Effector memory CD8-positive, alpha-beta T cell (primary cell): ENCODE measurements at places on chromosomes 6 and 20.
A peak's percentile ranks its signal among the peaks of the same experiment; 100 is the strongest.

DNA sequence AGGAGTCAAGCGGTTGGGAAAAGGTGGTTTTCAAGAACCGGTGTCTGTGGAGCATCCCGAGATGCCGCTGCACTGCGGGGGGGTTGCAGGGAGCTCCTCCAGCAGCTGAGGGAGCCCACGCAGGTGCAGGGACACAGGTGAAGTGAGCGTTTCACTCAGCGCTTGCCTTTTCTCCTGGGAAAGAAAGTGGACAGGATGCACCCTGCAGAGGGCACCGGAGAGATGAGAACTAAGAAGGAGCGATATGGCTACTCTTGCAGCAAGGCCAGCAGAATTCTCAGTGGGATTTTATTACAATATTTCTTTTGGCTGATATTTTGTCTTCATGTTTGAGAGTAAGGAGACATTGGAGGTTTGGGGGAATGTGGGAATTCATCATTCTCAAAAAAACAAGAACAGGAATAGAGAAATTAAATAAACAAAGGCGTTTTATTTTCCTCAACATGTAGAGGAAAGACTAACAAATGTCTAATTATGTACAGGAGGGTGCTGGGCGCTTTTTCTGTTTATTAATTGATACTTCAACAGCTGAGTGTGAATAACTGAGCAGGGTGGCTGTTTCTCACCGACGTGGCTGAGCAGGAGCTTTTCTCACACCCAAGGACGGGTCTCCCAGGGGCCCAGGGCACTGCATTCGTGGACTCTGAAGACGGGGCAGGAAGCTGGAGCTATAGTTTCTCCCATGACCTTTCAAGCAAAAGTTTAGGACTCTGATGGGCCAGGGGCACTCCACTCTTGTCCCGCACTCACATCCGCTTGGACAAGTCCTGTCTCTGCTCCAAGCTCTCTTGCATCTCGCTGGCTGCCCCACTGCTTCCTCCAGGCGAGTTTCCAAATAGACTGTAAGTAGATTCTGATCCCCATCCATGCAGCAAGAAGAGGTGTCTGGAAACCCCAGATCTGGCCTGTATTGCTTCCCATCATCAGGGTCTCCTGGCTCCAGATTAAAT lies 176.1 kb downstream of the SMOC2 start:
- DNase-seq = no peak

DNA sequence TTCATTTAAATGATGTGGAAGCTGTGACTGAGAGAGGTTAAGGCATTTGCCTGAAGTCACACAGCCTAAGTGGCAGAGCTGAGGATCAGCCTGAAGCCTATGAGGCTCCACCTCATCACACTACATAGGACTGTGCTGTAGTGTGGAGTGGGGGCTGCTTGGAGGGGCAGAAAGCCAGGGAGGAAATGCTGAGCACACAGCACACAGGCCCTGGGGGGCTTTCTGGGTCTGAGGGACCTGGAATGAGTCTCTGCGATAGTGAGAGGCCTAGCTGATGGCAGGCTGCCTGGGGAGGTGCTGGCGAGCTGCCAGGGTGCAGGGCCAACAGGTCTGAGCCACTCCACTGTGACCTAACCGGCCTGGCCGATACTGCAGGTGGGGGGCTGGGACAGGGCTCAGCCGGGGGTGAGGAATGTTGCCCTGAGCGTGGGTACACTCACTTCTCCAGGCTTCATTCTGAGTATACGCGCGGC lies 2.2 kb upstream of the ARHGAP40 start:
- DNase-seq = no peak

DNA sequence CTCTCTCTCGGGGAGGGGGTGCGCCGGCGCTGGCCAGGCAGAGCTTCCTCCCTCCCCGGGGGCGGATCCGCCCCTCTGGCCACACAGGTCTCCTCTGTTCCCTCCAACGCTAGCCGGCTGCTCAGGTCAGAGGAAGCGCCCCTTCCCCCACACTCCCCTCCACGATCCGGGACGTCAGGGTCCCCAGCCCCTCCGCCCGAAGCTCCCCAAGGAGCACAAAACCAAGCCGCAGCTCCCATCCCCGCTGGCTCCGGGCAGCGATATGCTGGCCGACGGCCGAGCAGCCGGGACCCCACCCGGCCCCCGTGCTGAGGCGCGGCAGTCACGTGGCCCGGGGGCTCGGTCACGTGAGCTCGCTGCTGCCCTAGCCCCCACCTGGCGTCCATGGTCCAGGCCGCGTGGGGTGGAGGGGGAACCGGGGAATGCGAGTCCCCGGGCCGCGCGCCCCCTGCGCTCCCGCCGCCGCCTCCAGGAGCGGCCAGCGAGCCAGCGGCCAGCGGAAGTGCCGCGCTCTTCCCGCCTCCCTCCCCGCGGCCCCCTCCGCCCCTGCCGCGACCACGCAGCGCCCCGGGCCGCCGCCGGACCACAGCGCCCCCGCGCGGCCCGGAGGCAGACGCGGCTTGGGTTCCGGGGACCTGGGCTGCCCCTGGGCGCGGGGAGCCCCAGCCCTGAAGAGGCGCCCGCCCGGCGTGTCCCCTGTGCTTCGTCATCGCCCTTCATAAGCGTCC lies at the start of gene SLC35B2:
Gene SLC35B2 (minus strand): TSS at position 504 of the 728 bp plus-strand sequence. CDS start 118 bp downstream, at position 386.
- peak; percentile 56 for DNase-seq

DNA sequence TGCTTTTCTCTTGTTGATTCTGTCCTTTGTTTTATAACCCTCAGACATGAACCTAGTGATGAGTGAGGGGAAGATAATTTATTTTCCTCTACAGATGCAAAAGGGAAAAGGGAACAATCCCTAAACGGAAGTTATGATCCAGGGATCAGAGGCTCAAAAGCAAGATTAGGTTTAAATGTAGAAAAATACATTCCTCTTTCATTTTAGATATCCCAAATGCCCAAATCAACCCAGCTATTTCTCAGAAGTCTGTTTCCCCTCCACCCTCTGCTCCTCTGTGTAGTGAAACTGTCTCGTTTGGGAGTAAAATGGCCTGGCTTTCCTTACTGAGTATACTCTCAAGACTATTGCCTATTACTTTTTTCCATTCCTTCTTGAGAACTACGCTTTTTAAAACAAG lies 97.1 kb downstream of the PRL start:
- DNase-seq = no peak

DNA sequence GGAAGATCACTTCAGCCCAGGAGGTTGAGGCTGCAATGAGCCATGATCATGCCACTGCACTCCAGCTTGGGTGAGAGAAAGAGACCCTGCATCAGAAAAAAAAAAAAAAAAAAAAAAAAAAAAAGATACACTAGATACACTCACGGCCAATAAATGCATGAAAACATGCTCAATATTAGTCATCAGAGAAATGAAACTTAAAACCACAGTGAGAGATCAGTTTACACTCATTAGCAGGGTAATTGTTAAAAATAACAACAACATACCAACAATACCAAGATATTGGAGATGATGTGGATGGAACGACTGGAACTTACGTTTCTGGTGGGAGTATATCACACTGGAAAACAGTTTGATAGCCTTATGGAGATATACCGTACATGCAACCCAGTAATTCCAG lies 29.9 kb downstream of the HS3ST5 start:
- no peak for DNase-seq

GRCh38 chr6:85143676-85144075 lies 306.2 kb upstream of the NT5E start:
- no peak for DNase-seq

- no peak for DNase-seq
Observed at GRCh38 chr6:31058128-31058894, 48.0 kb downstream of the MUC22 start.

- DNase-seq = no peak
Observed at GRCh38 chr6:73943411-73943810, 247.4 kb downstream of the CD109 start.

- no peak for DNase-seq
Observed at GRCh38 chr6:51625566-51625965, 461.8 kb downstream of the PKHD1 start.
